CD4-positive, alpha-beta T cell treated with Interleukin-10 for 1 hour (primary cell): ENCODE measurements at places on chromosomes 1 and 21.

- no peak for DNase-seq
These were observed 245.4 kb downstream of the KCNJ6 start for GRCh38 chr21:37670883-37671282.

GRCh38 chr1:27367160-27367650 is 444 bp upstream of the MAP3K6 start:
- DNase-seq: no peak

- no peak for DNase-seq
These were observed 18.8 kb downstream of the QSOX1 start for GRCh38 chr1:180173451-180173850.

DNA sequence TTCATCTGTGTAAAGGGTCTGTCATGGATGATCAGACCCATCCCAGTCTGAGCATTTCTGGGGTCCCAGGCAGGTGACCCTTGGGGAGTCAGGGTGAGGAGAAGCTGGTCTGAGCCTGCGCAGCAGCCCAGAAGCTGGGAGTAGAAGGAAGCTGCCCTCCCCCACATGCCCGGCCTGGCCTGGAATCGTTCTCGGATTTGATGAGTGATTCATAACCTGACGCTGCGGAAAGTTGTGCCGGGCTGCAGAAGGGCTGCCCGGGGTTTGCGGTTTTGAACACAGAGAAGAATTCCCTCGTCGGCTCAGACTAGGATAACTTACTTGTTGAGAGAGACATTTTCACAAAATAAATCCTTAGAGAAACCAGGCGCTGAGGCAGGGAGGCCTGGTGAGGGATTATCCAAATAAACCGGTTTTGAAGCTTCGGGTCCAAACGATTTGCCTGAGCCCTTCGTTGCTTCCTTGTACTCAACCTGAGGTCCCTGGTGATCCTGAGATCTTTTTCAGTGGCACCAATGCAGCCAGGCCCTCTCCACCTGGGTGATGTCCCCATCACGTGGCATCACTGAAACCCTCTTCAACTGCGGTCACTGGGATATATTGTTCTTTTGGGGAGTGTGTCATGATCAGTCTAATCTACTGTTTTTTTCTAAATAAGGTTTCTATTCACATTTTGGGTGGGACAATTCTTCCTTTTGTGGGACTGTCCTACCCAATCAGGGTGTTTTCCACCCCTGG is 29.2 kb downstream of the EPHB2 start:
- DNase-seq: no peak

DNA sequence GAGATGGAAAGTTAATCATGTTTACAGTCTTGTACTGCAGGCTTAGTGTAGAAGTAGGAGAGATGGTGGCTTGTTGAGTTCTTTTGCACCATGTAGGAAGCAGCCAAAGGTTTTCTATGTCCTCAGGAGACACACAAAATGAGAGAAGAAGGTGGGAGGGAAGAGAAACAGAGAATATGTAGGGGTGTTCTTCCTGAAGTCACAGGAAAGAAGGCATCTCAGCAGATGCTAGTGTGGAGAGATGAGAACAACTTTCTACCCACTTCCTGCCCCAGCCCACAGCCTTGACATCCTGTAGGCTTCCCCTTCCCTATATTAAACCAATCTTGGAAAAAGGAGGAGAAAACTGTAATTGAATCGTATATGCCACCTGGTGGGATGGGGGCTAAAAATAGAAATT is 217.0 kb downstream of the S1PR1 start:
- DNase-seq: no peak

DNA sequence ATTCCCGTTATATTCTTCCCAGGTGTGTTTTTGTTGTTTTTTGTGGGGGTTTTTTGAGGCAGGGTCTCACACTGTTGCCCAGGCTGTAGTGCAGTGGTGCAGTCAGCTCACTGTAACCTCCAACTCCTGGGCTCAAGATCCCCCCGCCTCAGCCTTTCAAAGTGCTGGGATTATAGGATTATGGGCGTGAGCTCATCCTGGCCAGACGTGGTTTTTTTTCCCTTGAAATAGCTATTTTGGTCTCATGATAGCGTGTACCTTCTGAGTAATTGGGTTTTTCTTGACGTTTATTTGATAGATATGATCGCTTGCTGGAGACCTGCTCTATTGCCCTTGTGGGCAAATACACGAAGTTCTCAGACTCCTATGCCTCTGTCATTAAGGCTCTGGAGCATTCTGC is 17.6 kb downstream of the CTPS1 start:
- no peak for DNase-seq

GRCh38 chr1:47692196-47692595 is 254.4 kb downstream of the FOXD2 start:
- DNase-seq: no peak

- DNase-seq: no peak
These were observed 156.9 kb upstream of the DPYD start for GRCh38 chr1:98077691-98078090.
